ENCODE measurements at places on chromosomes 1 and 21. TPM values are rescaled to one million over a fixed set of nuclear protein-coding genes. Genes with fewer than 3 reads are reported as not detected.

- DNase-seq, result no peak
Measured at GRCh38 chr1:22536506-22536905, 26.8 kb upstream of the EPHA8 start.

DNA sequence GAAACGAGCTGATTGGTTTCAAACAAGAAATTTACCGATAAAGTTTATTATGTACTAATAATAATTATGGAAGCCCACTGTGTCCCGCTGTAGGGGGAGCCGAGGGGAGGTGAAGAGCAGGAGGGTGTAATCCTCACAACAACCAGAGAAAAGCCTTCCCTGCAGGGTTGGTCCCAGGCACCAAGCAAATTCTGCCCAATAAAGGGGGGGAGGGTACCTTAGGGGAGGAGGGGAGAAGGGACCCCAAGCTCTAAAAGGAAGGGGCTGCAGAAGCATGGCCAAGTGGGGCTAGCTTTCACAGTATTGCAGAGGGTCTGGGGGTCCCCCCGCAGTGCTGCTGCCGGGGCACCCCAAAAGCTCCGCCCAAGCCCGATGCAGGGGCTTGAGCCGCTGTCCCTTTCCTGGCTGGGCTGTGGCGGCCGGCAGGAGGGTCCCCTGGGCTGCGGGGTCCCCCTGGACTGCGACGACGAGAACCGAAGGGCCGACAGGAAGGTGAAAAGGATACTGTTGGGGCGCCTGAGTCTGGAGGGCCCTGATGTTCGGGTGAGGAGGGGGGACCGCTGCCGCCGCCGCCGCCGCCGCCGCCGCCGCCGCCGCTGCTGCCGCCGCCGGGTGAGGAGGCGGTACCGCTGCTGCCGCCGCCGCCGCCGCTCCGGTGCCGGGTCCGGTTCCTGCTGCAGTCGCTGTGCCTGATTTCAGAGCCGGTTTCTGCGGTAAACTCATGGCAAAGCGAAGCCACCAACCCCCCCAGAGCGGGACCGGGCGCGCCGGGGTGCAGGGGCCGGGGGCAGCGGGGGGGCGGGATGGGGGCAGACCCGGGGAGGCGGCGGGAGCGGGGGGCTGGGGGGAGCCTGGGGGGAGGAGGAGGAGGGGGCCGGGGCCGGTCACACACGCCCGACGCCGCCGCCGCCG, 771 bp downstream of the EIF4G3 start:
- peak; percentile 22 for DNase-seq

MCOLN3 gene
- total RNA-seq, result under 0.01 TPM

GRCh38 chr1:68074472-68074871, 24.0 kb upstream of the DIRAS3 start:
- DNase-seq, result no peak

DNA sequence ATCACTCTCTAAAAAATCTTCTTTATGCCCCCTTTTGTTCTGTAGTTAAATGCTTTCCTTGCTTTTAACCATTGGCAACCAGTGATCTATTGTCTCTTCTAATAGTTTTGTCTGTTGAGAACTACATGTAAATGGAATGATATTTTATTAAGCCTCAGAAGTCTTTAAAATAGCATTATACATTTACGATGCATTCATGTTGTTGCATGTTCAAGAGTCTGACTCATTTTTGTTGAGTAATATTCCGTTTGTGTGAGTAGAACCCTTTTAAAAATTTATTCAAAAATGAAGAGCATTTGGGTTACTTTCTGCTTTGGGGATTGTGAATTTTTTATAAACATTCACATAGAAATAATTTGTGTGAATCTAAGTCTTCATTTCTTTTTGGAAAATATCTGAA, 1352.9 kb downstream of the NCAM2 start:
- no peak for DNase-seq

DNA sequence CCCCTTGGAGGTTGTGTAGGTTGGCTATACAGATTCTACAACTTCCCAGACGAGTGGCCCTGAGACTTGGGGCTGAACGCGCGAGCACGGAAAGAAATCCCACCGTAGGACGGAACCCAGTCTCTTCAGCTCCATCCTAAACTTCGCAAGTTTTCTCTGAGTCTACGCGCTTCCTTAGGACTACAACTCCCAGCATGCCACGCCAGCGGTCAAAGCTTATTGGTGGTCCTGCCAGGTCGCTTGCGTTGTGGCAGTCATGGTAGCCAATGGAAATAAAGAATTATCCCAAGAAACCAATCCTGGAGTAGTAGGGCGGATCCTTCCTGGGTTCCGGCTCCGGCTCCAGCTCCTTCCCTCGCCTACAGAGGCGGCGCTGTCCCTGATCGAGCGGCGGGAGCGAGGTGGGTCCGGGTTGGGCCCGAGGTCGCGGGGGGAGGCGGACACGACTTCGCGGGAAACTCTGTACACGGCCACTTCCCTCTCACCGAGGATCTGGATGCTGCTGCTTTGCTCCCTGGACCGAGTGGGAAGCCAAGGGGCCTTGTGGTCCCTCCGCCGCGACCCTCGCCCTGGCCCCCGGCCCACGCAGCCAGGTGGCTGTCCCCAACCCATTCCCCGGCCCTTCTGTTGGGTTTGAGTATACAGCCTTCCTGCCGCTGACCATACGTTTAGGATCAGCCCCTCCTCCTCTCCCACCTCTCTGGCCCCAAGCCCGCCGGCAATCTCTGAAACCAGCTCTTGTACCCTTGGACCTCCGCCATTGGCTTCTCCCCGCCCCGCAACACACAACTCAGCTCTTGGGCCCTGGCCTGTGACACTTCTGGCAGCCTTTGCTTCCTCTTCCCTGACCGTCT, at the start of gene ZNF691:
ZNF691 (plus strand) TSS at position 357 of the 854 bp plus-strand sequence. CDS start 3,046 bp downstream, outside the sequence.
- DNase-seq, result peak; percentile 97

DNA sequence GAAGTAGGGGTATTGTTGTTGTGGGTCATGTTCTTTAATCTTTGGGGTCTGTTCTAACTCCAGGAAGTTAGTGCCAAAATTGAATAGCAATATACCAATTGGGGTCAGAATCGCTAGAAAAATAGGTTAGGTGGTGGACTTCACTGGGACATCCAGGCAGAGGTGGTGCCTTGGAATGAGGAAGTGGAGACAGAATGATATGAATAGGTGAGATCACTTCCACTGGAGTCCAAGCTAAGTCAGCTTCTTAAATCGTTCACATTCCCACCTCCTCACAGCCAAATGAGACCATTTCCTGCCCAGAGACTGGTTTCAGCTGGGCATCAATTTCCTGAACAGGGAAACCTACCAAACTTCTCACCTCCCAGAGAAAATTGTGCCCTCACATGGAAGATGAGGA, 137.8 kb upstream of the RAB4A start:
- no peak for DNase-seq

MTR gene
- 16.7 TPM for total RNA-seq

OR4F29 gene
- under 0.01 TPM for total RNA-seq

DNA sequence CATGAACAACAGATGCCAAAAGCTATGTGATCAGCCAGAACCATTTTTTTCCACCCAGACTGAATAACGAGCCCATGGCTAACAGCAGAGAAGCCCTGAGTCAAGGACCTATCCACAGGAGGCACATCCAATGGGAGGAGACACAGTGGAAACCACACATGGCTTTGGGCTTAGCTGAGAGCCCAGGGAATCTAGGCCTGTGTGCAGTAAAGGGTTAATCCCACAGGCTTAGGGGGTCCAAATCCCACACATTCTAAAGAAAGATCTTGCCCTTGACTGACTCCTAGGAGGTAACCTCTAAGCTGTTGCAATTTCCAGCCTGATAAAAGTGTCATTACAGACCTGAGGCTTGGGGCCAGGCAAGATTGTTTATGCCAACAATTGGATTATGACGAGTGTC, 194.5 kb downstream of the DSCAM start:
- DNase-seq, result no peak

TTLL7 gene
- 3.5 TPM for total RNA-seq

DNA sequence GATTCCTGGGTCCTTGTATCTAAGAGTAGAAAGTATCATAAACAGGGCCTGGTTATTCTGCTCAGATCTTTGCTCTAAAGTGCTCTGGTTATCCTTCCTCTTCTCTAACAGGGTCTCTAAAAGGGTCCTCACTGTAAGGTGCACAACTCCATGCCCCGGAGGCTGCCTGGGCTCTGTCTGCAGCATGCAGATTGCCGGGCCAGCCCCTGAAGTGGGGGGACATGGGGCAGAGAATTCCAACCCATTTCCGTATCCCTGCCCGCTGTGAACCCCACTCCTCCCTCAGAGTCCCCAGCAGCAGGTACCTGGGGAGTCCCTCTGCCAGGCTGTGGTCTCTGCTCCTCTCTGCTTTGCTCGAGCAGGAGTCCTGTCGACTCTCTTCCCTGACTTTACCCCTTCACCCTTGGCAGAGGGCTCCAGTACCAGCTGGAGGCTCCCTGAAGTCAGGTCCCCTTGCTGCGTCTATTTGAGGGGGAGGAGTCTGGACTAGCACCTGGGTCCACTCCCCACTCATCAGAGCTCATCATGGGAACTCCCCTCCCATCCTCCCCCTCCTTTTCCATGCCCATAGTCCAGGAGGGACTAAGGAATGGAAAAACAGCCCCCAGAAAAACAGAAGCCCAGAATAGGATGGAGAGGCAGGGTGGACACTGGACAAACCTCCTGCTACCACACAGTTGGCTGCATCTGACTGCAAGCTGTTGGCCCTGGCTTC, 12.1 kb downstream of the BLACAT1 start:
- DNase-seq, result no peak
